Sigmoid colon (tissue), 7 donors: ENCODE measurements at places on chromosomes 1 and 21. TPM values are rescaled to one million over a fixed set of nuclear protein-coding genes. Genes with fewer than 3 reads are reported as not detected.
A peak's percentile ranks its signal among the peaks of the same experiment; 100 is the strongest.

The TNFRSF4 gene
- not detected for total RNA-seq

The LIN28A gene
- not detected for total RNA-seq

The SPRR1B gene
- not detected for total RNA-seq

The AADACL4 gene
- not detected for total RNA-seq

GRCh38 chr1:115224636-115225035 lies 113.4 kb downstream of the NGF start:
- no peak for DNase-seq

DNA sequence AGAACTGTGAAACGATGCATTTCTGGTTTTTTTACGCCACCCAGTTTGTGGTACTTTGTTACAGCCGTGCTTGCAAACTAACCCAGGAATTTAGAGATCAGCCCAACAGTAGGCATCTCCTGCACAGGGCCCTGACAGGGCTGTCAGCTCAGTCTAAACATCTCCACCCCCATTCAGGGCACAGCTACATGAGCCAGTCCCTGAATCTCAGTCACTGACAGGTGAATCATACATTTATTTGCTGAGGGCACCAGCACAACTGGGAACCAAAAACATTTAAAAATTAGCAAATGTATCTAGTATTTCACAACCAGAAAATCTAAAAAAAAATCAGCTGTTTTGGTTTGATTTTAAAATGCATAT lies 30.7 kb downstream of the PRDX6 start:
- DNase-seq, result no peak

DNA sequence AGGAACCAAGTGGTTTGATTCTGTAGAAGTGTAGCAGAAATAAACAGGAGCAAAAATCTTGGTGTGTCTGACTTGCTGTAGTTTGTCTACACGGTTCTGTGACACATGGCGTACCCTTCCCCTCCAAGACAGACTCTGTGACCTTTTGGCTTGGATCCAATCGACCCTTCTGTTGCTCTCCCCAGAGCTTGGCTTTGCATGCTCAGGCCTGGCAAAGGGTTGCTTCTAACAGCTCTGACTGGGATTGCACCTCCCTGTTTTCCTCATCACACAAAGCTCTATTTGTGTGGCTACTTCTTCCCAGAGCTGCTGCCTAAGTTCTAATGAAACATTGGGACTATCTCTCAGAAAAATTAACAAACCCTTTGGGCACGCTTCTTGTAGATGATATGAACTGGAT lies 24.0 kb downstream of the NGF start:
- peak; percentile 67 for DNase-seq

DNA sequence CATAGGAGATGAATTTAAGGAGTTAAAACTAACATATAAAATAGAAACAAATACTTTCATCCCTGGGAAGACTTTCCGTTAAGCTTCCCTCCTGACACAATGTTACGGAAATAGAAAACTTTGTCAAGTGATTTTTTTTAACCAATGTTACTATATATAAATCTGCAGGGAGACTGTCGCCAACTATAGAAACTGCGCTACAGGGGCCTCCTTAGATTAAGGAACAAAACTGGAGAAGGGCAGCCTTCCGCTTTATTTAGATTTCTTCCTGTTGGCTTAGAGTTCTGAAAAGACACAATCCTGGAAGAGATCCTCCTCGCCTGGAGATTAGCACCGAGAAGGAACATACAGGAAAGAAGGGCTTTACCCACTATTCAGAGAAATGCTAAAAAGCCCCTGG lies 1.5 kb downstream of the MGST3 start:
- DNase-seq, result no peak

GRCh38 chr1:19205845-19206244 lies 4.2 kb downstream of the UBR4 start:
- no peak for DNase-seq

DNA sequence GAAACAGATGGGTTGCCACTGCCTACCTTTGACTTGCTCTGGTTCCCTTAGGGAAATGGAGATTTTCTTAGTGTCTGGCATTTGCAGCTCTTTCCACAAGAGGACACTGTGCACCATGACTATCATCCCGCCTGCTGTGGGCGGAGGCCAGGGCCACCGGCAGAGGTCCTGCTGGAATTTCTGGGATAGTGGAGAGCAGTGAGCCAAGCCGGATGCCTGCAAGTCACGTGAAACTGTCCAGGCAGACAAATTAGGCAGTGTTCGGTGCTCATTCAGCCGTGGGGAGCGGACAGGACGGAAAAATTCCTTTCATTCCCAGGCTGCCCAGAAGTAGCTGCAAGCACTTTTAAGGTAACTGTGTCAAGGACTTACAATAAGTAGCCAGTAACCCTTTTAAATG lies 43.4 kb downstream of the IGSF5 start:
- DNase-seq, result peak; percentile 79

DNA sequence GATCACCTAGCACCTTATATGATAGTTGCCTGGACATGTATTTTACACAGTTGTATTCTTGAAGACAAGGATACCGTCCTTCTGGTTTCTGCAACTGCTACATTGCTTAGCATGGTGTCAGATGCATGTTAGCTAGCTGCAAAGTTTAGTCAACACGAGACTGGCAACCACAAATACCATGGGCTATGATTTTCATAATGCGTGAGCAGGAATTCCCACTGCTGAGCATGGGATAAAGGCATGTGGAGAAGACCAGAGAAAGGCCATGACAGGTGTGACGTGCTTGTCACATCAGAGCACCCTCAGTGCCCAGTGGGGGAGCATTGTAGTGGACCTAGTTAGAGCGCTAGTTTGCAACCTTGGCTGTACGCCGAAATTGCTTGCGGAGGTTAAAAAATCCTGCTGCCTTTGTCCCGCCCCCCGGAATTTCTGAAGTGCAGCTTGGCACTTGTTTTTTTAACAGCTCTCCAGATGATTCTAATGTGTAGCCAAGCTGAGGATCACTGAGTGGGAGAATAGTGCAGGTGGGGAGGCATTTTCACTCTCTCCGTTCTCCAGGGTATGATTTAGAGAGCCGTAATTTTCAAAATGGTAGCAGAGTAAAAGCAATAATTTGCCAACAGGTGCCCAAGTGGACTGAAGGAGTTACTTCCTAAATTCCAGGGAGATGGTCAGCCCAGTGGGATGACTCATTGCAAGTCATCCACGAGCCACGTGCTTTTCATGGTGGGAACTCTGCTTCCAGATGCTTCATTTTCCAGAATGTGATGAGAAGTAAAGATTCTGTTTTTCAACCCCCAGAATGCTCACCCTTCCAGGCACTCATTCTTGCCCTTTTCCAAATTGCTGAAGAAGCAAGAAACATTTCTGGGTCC lies 81.0 kb downstream of the CNIH3 start:
- no peak for DNase-seq
